Foreskin keratinocyte (primary cell): ENCODE measurements at places on chromosomes 6 and 20. TPM values are rescaled to one million over a fixed set of nuclear protein-coding genes. Genes with fewer than 3 reads are reported as not detected.

DNA sequence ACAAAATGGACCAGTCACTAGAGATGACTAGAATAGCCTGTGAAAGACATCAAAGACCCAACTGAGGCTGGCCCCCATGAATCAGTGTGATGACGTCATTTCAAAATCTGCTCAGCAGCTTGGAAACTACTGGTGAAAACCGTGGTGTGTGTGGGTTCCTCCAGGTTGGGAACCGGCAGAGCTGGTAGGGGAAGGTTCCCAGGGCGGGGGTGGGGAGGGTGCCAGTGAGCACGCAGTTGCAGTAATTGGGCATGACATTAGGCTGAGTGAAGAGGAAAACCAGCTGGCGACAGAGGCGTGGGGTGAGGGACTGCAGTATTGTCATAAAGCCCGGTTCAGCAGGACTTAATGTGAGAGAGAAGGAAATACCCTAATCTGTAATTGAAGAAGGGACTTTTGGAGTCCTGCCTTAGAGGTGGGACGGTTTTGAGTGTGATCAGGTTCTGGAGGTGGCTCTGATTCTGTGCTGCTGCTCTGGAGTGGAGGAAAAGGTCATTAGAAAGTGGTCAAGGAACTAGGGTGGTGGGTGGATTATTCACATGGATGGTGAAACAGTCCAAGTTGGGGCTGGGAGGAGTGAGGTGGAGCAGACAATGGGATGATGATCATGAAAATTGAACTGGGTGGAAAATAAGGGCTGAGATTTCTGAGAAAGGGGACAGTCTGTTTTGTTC lies 52.0 kb upstream of the MTHFD1L start:
- DNase-seq: peak; percentile 57

GRCh38 chr6:347951-348859 lies 43.3 kb upstream of the IRF4 start:
- DNase-seq: no peak

DNA sequence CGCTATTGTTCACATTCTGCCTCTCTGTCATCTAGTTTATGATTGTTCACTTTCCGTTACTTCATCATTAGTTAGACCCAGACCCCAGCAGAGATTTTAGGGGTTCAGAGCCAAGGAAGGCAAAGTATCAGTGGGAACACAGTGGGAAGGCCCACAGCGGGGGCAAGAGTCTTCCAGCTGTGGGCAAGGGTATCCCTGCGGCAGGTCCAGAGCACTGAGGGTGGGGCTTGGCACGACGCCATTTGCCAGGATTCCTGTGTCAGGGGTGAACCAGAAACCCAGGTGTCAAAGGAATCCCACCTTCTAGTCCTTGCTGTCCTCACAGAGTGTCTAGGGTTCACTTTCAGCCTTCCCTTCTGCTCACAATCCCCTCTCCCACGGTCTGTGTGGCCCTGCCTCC lies 13.3 kb downstream of the RAET1E start:
- no peak for DNase-seq

DNA sequence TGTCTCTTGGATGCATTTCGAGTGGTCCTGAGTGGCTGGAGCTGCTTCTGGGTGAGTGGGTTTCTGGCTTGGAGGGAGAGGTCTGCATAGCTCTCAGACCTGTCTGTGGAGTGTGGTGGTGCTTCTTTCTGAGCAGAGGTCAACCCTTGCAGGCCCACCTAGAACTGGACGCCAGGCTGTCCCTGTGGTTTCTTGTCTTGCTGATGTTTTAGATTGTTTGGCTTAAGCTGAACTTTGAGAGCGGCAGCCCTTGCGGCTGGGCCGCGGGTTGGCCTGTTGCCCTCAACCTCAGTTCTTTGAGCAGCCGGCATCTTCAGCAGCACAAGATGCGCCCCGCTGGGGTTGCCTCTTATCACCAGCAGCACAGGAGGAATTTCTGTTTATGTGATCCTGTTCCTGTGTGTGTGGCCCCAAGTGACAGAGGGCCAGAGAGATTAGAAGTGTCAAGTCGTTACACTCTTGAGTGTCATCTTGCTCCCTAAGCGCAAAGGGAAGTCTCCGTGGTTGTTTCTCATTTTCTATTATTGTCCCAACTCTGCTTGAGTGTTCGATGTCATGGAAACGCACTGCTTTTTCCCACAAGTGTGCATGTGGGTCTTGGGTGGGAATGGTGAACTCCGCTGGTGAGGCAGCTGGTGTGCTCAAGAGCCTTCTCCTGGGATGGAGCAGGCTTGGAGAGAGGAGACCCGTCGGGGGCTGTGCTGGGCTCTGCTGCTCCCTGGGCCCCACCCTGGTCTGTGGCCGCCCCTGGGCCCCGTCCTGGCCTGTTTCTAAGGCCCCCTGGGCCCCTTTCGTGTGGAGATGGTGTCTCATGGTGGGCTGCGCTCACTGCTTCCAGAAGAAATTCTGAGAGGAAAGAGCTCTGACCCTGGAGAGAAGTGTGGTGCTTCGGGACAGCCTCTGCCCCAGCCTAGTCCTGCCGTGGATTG lies 20.1 kb upstream of the SLC22A1 start:
- DNase-seq: no peak

GRCh38 chr6:25242567-25242966 lies 36.6 kb upstream of the CARMIL1 start:
- no peak for DNase-seq

GRCh38 chr20:43750774-43751166 lies 24.0 kb upstream of the GTSF1L start:
- no peak for DNase-seq

- DNase-seq: no peak
Observed at GRCh38 chr6:157434349-157435033, 53.5 kb downstream of the ZDHHC14 start.

DNA sequence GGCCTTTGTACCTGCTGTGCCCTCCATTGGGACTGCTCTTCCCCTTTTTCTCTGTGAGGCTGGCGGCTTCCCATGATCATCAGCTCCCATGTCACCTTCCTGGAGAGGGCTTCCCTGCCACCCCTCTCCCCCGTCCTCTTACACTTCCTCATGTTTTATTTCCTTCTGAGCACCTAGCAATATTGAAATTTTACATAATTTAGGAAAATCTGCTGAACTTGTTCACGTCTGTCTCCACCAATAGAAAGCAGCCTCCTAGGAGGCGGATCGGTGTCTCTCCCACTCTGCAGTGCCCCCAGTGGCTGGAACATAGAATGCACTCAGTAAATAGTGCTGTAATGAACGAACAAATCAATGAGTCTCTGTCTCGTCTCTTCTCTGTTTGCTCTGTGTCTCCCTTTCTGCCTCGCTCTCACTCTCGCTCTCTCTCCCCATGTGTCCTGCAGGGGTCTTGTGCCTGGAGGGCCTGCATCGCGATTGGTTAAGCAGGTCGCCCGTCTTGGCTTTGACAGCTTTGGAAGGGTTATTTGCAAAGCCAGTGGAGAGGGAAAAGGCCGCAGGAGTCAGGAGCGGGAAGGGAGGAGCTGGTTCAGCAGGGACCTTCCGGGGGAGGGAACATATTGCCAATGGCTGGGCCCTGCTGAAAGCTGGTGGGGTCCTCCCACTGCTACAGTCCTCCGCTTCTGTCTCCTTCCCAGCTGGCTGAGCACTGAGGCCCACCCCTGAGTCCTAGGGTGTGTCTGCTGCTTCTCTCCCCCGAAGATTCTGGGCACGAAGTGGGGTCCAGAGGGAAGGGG lies 12.1 kb upstream of the OCSTAMP start:
- peak; percentile 47 for DNase-seq

- DNase-seq: peak; percentile 60
Observed at GRCh38 chr6:74166849-74167248, 470.8 kb downstream of the CD109 start.

DNA sequence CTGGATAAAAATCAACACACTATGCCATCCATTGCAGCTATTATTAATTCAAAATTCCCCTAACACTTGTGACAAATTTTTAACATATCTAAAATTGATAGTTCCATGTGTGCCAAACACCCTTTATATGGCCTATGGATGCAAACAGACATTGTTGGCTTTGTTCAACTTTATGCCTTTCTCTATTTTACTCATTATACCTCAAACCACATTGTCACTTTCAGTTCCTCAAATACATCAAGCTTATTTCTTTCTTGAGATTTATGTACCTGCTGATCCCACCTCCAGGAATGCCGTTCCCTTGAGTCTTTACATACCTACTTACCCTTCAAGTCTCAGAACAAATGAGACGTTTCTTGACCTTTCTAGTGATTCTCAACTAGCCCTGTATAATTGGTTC lies 193.5 kb upstream of the PLN start:
- no peak for DNase-seq

DNA sequence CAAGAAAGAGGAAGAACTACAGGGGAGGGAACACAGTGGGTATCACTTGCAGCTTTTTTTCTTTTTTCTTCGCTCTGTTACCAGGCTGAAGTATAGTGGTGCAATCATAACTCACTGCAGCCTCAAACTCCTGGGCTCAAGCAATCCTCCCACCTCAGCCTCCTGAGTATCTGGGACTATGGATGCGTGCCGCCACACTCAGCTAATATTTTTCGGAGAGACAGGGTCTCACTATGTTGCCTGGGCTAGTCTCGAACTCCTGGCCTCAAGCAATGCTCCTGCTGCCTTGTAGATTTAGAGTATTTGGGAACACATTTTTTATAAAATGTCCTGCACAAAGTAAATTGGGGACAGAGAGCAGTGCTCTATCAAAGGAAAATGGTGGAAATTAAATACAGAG lies 28.3 kb downstream of the PARD6B start:
- DNase-seq: no peak

DNA sequence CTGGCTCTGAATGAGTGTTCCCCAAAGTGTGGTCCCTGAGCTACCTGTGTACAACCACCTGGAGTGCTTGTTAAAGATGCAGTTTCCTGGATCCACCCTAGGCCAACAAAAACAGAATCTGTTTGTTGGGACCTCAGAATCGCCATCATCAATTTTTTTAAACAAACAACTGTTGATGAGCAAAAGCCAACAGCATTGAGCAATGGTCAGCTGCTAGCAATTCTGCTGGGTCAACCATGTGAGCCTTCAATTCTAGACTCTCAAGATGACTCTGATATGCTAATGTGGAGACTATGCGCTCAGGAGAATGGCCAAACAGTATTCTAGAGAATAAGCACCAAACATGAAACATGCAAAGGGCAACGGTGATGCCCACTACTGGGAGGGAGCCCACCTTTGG lies 64.4 kb upstream of the IYD start:
- DNase-seq: no peak

DNA sequence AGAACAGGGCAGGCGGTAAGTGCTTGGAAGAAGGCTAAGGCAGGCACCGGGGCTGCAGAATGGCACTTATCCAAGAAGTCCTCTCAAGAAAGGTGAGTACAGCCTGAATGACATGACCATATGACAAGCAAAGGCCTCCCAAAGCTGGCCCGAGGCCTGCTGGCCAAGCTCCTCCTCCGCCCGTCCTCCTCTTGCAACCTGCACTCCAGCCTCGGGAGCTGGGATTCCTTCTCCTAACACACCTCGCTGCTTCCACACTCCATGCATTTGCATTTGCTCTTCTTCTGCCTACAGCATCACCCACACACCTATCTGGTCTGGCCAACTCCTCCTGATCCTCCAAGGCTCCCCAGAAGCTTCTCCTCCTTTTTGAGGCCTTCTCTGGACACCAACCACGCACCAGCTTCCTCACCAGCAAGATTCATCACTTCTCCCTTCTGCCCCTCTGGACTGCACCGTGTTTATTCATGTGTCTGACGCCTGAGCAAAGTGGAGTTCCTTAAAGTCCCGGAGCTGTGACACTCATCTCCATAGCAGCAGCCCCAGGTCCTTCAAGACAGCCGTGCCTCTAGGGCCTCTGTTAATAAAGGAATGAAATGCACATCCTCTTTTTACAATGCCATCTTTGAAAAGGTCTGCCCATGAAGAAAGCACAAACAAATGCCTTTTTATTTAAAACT lies 32.3 kb downstream of the CNKSR3 start:
- no peak for DNase-seq

- no peak for DNase-seq
Observed at GRCh38 chr6:1991332-1991878, 254.0 kb downstream of the GMDS start.

- peak; percentile 95 for DNase-seq
Observed at GRCh38 chr6:32843979-32844838, at the start of gene PSMB8. PSMB8 (minus strand) TSS chr6:32844047; CDS start chr6:32843996, 51 bp downstream.

DNA sequence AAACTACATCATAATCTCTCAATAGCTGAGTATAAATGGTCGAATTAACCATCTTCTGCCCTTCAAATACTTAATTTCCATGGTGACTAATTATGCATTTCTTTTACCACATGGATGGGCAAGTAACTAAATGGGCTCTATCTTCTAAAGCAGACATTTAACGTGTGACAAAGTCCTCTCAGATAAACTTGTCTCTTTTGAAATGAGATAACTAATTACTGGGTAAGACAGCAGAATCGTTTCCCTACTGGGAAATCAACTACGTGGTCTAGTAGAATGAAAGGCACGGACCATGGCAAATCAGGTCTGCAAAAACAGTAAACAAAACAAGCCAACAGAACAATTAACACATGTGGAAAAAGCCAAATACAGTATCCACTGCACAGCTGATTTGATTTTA lies 137.7 kb downstream of the BACH2 start:
- no peak for DNase-seq

DNA sequence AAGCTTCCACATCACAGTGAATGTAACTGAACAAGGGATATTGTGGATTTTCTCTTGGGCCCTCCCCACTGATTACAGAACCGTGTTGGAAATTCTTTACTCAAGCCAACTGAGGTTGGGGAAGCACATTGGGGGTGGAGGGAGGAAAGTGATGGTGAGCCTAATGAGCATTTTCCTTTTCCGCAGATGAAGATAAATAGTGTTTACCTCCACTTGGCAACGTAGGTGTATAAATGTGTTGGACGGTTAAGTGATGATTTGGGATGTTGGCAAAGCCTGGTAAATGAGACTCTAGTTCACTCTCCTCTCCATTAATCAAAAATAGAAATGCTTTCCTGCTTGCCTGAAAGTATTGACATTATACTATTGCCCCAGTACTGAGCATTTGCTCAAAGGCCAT lies 27.1 kb upstream of the NRN1 start:
- no peak for DNase-seq

- no peak for DNase-seq
Observed at GRCh38 chr20:19310541-19310940, 98.1 kb downstream of the SLC24A3 start.

DNA sequence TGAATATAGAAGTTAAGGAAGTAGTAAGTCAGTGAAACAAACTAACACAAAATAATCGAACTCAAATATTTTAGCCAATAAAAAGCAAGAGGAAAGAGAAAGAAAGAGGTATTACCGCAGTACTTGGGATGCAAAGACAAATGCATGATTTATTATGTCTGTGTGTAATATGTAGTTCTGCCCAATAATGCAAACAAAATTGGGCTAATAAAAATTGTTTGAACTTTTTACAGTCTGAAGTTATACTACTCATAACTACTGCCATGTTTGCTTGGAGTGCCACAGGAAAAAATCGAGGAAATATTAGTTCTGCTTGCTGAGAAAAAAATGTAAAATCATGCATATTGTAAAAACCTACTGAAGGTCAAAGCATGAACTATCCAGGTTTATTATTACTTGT lies 360.3 kb upstream of the KCNQ5 start:
- no peak for DNase-seq

GRCh38 chr6:69976591-69977090 lies 110.3 kb downstream of the COL19A1 start:
- DNase-seq: no peak

Gene CST2
- total RNA-seq: not detected in 2 replicates

Gene BPIFA3
- not detected in 2 replicates for total RNA-seq

Gene HLA-DOA
- total RNA-seq: not detected in 2 replicates

Gene SGK2
- 0.04 and 0.20 TPM in 2 replicates for total RNA-seq

Gene DHX35
- 8.6 and 9.6 TPM in 2 replicates for total RNA-seq

Gene RHAG
- total RNA-seq: not detected in 2 replicates
